ENCODE measurements at places on chromosomes 1 and 21.
A peak's percentile ranks its signal among the peaks of the same experiment; 100 is the strongest.

GRCh38 chr1:203281851-203282661 lies 23.3 kb upstream of the BTG2 start:
- DNase-seq = no peak

- no peak for DNase-seq
Observed at GRCh38 chr1:211145944-211146343, 12.0 kb upstream of the KCNH1 start.

DNA sequence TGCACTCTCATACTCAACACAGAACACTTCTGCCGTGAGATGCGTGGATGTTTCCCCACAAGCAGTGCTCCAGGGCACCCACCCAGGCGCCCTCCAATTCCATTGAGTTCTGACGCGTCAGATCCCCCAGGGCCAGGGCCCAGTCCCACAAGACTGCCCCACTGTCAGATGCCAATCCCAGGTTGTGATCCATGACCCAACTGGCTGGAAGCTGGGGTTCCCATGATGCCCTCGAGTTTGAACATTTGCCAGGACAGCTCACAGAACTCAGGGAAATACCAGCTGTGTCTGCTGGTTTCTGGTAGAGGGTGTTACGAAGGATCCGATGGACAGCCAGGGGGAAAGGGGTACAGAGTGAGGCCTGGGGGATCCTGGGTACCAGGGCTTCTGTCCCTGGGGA lies 58.4 kb downstream of the AGPAT3 start:
- DNase-seq = no peak

- no peak for DNase-seq
Observed at GRCh38 chr1:154326546-154327465, 1.5 kb downstream of the ATP8B2 start.

DNA sequence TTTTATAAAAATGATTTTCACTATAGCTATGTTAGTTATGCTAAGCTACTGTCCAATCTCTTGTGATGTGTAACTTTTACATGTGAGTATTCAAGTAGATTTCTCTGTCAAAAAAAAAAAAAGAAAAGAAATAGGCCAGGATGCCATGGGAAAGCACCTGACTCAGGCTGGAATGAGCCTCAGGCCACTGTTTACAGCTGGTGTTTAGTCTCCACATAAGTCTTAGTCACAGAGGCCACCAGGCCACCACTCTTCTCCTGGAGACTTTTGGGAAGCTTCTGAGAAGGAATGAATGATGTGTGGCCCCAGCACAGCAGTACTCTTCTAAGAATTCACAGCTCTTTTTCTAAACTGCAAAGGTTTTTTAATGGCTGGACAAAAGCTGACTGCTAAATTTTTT lies 48.9 kb downstream of the CHML start:
- DNase-seq = no peak

DNA sequence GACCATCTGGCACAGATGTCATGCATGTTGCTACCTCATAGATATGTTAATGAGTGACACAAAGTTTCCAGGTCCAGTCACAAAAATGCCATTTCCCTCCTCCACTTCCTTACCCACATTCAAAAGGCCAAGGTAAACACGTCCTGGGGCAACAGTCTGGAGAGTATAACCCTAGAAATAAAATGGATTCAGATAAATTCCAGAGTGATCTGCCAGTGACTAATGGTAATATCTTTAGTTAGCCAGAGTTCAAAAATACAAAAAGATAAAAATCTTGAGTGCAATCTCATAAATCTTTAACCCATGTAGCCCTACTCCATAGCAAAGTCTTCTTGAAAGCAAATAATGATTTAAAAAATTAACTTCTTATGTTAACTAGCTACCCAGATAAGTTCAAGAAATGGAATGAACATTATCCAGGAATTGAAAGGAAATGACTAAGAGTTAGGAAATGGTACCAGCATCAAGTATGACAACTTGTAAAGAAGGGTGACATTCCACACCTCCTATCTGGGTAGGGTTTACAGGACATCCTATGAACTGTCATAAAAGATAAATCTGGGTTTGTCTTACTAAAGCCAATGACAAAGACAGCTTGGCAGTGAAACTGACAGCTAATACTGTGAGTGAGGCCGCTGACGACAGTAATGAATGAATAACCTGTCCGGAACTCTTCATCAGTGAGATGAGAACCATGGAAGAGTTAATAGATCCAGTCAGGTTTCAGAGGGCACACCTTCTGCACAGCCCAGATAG lies 18.1 kb downstream of the RGS2 start:
- DNase-seq = no peak

DNA sequence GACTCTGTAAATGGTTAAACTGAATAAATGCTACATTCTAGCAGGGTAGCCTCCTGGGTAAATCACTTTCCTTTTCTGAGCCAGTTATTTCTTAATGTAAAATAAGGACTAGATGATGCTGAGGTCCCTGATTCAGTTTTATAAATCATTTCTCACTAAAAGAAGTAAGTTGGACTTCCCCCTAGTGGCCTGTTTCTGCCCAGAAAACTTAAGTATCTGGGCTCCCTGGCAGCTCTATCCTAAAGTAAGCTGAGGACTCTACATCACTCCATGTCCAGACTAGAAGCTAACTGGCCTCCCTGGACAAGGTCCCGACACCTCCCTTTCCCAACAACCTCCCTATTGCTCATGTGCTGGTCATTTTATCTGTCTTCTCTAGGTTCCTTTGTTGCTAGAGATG lies 3.0 kb downstream of the GPN2 start:
- DNase-seq = peak; percentile 41

- peak; percentile 51 for DNase-seq
Observed at GRCh38 chr1:27455139-27455811, 34.7 kb downstream of the WASF2 start.

Data from activated naive CD4-positive, alpha-beta T cell treated with anti-CD3 and anti-CD28 coated beads, Interleukin-2, amount 10 ng/mL, durations not matched to agents 7 days and 5 days (primary cell).